Hypothalamus (tissue), 51 donors: ENCODE measurements at places on chromosomes 5 and 9.
A peak's percentile ranks its signal among the peaks of the same experiment; 100 is the strongest.

DNA sequence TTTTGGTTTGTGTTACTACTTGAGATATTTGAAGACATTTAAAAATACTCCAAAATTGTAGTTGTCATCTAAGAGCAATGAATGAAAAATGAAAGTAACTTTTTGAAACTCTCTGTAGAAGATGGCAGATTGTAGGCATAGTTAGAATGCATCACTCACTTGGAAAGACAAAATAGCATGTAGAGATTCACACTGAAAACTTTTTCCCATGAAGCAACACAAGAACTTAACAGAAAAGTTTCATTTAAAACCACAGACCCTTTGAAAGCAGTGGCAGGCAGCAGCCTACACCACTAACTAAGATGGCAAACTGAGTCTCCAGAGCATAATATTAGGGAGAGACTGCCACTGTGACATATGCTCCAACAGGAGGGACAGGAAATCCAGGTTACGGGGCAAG is 18.9 kb upstream of the FAM174A start:
- DNase-seq: no peak

GRCh38 chr9:93662952-93663572 is 86.7 kb downstream of the PHF2 start:
- no peak for DNase-seq

- DNase-seq: no peak
Observed at GRCh38 chr9:95311961-95312360, 5.5 kb downstream of the FANCC start.

GRCh38 chr9:133115604-133116345 is 5.3 kb downstream of the RALGDS start:
- peak; percentile 66 for DNase-seq

- DNase-seq: no peak
Observed at GRCh38 chr9:82148901-82149461, 160.4 kb downstream of the SPATA31D1 start.

DNA sequence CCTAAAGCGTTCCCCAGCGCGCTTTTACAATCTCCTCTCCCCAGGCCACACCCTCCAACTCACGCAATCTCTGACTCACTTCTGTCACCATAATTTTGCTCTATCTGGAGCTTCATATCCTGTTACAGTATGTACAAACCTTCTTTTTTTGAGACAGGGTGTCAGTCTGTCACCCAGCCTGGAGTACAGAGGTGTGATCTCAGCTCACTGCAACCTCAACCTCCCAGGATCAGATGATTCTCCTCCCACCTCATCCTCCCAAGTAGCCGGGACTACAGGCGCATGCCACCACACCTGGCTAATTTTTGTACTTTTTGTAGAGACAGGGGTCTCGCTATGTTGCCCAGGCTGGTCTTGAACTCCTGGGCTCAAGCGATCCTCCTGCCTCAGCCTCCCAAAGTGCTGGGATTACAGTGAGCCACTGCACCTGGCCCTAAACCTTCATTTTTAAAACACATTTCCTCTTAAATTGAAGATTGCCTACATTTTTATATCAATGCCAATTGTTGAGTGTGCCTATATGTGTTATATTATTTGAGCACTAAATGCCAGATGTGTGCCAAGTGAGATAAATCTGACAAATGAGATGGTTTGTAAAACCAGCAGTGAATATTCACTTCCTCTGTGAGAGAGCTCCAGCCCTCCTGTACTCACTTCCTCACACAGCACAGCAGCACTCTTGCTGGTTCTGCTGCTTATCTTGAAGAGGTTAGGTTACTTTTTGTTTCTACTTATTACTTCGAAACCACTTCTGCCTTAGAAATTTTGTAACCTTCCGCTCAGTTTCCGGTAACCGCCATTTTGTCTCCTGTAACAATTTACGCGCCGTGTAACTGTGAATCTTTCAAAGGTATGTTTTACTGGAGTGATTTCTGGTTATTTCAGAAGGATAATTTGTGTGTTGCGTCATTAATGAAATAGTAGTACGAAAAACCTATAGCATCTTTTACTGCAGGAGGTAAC is 57.9 kb downstream of the DOCK8 start:
- DNase-seq: no peak

DNA sequence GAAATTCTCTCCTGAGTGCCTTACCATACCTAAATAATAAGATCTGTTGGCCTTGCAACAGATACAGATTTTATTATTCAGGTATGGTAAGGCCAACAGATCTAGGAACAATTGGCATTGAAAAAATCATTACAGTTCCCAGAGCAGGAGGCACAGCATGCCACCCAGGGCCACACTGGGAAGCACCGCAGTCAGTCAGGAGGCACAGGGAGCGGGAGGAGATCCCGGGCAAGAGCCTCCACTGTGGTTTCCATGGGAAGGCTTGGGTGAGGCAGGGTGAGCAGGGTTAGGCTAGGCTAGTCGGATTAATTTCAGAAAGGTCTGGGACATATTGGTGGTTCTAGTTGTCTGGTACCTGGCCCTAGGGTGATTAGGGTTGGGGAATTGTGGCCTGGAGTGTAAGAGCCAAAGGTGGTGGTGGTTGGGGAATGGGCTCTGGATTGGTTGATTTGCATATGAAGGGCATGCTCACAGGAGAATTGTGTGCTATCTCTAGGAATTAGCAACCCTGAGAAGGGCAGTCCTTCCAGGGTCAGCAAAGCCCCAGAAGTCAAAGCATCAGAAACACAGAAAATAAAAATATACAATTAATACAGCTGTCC is 111.4 kb downstream of the PDE8B start:
- no peak for DNase-seq

- no peak for DNase-seq
Observed at GRCh38 chr5:139961435-139962157, 81.5 kb downstream of the NRG2 start.

GRCh38 chr9:69093471-69094103 is 58.0 kb downstream of the FXN start:
- DNase-seq: no peak

DNA sequence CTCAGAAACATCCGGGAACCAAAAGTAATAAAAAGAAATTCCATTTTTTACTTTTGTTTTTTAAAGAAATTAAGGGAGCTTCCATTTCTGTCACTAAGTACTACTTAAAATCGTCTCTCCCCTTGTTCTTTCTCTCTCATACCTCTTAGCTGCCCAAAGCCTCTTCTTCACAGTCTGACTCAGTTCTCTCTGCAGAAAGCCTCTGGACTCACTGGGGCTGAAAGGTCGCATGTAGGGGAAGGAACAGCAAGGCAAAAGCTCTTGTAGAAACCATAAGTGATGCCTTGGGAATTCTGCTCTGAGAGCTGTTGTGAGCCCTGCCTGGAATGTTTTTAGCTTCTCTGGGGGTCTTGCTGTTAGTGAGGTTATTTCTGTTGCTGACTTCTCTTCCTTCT is 100.8 kb upstream of the RANBP3L start:
- DNase-seq: no peak

DNA sequence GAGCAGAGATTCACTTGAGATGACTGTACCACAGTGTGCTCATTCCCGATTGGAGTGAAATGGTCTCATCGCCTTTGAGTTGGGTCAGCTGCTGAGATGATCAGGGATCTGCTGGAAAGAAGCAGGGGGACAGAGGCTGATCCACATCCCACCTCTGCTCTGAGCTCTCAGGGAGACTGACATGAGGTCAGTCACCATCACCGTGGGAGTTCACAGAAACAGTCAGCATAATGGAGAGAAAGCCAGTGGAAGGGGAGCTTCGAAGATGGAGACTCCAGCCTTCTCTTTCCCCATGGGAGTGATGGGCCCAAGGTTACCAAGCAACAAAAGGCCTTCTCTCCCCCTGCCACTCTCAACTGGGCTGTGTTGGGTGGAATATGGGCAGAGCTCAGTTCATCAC is 276.4 kb downstream of the CDK5RAP2 start:
- DNase-seq: no peak

DNA sequence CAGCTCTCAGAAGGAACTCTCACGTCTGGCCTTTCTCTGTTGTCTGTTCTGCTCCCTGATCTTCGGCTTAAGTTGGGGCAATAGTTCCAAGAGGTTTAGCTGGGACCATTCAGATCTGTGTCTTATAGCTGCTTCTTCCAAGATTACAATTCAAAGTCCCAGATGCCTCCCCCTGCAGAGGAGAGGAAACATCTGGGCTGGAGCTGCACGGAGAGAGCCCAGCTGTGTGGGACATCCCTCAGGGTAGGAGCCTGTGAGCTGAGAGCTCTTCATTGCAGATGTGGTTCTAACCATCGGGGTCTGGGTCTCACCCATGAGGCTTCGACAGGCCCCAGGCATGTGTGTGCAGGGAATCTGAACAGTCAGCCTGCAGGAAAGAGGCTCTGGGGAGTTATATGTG is 9.0 kb upstream of the PHF19 start:
- no peak for DNase-seq

GRCh38 chr5:126640866-126641265 is 40.1 kb downstream of the PHAX start:
- no peak for DNase-seq

GRCh38 chr9:16642421-16643109 is 227.9 kb downstream of the BNC2 start:
- no peak for DNase-seq

DNA sequence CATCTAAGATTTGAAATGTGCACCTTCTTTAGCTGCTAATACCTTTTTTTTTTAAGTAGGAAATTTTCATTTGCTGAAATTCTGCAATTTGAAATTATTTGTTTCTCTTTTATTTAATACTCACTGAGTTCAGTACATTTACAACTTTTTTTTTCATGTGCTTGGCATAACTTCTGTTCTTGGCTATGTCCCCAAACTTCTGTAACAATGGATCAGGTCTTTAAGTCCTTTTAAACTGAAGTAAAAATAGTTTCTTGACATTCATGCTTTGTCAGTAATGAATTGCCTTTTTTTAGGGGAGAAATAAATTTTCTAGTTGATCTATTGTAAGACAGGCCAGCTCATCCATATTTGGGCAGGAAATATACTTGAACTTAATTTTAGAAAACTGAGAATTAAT is 41.5 kb downstream of the EDIL3 start:
- DNase-seq: no peak

DNA sequence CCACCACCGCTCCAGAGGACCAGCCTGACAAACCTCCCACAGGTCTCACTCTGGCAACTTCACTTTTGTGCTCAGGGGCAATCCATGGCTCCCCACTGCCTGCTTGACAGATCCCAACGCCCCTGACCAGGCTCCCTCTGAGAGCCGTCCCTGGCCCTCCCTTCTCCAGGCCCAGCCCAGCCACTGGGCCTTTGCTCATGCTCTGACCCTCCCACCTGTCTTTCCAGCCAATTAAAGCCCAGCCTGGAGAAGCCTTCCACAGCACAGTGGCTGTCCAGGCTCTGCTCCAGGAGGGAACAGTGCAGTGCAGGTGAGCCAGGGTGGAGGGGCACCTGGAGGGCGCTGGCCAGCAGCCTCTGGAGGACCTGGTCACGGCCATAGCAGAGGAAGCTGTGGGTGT is 3.3 kb downstream of the ENTPD2 start:
- no peak for DNase-seq

DNA sequence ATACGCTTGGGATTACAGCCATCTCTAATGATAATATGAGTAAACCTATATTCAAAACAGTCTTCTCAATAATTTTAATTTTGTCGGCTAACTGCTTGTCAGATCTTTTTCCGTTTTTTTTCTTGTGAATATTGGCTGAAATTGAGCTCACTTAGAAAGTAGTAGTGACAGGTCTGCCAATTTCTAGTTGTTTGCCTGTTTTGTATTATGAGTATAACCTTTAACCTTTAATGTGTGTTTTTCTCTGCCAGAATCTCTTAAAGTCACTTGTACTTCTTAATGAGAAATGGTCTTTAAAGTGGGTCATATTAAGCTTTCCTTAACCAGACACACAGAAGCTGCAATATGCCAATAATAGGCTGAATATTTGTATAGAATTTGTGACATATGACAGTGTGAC is 511.0 kb downstream of the CSNK1G3 start:
- DNase-seq: no peak

GRCh38 chr9:21333226-21333625 is 2.0 kb downstream of the KLHL9 start:
- DNase-seq: no peak

DNA sequence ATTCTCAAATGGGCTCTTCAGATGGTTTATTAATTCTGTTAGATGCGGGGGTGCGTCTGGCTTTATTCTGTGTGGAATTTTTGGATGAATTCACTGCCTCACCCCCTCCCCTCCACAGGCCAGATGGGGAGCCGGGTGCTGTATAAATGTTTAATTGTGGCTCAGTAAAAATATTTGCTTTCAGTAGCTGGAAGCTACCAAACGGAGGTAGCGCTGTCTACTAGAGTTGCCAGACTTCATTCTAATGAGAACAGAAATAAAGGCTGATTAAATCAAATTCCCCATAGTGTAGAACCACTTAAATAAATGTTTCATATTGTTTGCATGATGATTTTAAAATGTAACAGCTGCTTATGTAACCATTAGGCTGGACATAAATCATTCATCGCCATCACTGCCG is 34.5 kb upstream of the KCNMB1 start:
- no peak for DNase-seq

DNA sequence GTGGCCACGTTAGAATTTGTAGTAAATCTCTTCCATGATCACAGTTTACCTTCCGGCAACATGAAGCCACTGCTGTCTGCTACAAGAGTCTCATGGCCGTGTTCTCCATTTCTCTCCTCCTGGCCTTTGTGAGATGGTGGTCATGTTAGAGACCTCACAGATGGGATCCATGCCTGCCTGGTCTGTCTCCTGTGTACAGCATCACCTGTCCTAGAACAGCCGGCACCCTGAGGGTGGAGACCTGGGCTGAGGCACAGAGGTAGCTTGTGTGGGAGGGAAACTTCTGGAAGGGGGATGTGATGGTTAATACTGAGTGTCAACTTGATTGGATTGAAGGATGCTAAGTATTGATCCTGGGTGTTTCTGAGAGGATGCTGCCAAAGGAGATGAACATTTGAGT is 3.1 kb upstream of the FCN2 start:
- no peak for DNase-seq

GRCh38 chr9:107886826-107887225 is 397.3 kb upstream of the KLF4 start:
- DNase-seq: no peak

- DNase-seq: no peak
Observed at GRCh38 chr5:151662805-151663204, 23.9 kb downstream of the SPARC start.

DNA sequence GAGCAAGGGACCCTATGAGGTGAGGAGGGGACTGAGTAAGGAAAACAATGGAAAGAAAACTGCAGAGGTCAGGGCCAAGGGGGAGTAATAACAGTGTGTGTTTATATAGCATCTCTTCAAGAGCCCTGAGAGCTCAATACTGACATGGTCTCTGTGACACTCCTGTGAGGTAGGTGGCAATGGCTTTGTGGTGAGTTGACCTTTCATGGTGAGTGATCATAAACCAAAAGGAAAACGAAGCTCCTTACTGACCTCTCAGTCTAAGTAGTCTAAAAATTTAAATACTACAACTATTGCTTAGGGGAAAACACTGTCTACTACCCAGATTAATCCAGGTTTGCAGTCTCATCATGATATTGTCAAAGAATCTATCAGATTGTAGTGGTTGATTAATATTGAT is 130.9 kb downstream of the SNCAIP start:
- no peak for DNase-seq

- no peak for DNase-seq
Observed at GRCh38 chr5:119395080-119395836, 39.4 kb downstream of the TNFAIP8 start.
